ENCODE measurements at places on chromosomes 5 and 9.

DNA sequence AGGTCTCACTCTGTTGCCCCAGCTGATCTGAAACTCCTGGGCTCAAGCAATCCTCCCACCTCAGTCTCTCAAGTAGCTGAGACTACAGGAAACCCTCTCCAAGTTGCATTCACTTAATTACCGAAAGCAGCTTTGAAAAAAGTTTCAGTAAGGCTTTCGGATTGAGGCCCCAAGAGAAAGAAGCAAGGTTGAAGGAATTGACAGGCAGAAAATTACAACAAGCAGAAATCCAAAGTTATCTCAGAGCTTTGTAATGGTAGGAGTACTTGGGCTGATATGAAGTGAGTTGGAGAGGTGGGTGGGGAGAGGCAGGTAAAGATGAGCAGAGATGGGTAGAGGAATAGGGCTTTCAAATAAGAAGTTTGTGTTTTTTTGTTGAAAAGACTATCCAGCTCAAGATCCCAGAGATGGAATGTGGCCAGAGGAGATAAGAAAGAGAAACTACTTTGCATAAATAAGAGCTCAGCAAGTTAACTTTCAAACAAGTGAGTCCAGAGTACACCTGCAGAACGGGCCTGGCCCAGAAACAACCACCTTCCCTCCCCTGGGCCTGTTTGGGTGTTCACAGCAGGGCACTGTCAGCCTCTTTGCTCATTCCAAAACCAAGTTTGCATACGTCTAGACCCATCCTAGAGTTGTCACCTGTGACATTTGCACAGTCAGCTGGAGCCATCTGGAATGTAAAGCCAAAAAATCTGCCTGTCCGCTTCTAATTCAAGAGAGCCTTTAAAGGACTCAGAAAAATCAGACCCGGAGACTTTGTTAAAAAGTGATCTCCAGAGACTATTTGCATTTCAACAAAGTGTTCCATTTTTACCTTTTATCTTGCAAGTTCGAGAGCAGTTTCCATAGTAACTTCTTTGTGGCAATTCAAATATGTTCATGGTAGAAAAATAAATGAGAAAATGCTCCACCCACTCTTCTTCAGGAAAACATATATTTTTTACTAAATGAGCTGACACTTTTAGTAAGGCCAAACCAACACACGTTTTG is 2.2 kb upstream of the CLINT1 start:
- no peak for DNase-seq

GRCh38 chr5:9658706-9659105 is 28.6 kb upstream of the TAS2R1 start:
- no peak for DNase-seq

DNA sequence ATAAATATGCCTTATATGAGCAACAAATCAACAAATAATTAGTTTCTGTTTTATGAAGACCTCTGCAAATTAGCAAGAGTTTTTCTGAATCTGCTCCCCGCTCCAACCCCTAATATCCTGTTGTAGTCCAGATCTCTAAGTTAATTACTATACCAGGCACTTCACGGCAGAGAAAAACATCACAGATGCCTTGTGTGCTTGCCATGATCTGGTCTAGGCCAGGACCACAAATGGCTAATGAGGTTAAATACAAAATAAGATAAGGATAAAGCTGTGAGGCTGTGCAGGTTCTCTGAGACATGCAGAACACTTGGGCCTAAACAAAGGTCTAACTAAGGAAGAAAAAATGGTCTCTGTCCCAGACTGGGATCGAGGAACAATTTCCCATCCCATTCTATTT is 150.8 kb downstream of the SLIT3 start:
- DNase-seq = no peak

- DNase-seq = no peak
Observed at GRCh38 chr5:109989994-109990722, 300.4 kb downstream of the MAN2A1 start.
